Kidney glomerular epithelial cell (primary cell): ENCODE measurements at places on chromosomes 7 and 10.

DNA sequence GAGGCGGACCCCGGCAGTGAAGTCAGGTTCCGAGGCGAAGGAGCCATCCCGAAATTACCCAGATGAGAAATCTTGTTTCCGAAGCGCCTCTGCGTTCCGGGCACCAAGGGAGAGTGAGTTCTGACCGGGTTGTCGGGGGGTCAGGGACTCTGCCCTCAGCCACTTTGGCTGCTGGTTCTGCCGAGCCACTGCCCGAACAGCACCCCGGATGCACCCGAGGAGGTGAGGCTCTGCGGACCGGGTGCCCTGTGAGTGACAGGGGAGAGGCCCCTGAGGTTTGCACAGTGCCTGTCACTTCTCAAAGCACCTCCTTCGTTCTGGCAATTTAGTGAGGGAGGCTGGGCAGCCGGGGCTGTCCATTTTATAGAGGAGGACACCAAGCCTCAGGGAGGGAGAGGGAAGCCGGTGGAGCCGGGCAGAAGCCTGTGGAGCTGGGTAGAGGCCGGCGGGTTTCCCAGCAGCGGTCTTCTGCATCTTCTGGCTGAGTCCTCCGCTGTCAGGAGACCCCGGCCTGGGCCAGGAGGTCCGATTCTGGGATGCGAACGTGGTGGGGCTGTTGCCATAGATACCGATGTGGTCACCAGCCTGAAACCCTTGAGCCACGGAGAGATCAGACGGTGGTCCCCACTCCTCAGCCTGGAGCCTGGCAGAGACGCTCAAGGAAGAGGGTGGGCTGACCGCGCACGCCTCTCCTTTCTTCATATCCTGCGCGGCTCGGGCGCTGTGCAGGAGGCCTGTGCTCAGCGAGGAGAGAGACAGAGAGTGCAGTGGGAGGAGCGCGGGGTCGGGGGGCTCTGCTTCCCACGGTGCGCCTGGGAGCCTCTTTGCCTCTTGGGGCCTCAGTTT lies 18.9 kb upstream of the SHH start:
- DNase-seq, result no peak

DNA sequence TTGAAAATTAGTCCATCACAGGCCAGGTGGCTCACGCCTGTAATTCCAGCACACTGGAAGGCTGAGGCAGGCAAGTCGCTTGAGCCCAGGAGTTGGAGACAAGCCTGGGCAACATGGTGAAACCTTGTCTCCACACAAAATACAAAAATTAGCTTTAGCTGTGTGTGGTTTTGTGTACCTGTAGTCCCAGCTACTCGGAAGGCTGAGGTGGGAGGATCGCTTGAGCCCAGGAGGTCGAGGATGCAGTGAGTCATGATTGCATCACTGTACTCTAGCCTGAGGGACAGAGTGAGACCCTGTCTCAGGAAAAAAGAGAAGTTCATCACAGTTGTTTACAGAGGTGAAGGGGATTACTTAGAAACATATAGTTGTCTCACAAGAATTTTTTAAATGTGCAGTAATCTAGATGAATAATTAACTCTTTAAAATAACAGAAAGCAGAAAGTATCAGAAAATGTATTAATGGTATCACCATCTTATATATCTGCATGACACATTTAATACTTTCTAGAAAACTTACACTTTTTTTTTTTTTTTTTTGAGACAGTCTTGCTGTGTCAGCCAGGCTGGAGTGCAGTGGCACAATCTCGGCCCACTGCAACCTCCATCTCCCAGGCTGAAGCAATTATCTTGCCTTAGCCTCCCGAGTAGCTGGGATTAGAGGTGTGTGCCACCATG lies 8.9 kb downstream of the LCOR start:
- peak; percentile 42 for DNase-seq

DNA sequence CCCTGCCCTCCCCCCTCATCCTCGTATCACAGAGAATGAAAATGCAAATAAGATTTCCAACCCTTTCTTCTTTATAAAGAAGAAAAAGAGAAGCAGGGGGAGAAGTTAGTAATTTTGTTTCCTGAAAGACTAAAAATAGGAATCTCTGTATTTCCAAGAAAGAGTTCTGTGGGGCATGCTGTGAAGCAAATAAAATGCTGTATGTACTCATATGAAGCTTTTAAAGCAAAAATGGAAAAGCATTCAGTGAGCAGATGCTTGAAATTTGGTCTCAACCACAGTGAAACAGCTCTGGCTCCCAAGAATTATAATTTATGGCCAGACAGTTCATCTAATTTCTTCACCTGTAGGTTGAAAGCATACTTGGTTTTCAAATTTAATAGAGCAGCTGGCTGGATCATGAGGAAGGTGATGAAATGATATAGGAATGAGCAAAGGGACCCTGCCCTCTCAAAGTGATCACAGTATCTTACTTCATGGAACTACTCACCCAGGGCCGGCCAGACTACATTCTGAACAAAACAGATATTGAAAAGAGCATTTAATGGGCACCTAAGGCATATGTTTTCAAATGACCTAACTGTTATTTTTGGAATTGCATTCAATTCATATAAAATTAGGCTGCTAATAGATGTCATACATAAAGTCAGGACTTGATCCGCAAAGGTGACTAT lies 31.4 kb downstream of the SVIL start:
- DNase-seq, result no peak

- DNase-seq, result no peak
Measured at GRCh38 chr10:61804414-61804813, 97.1 kb upstream of the ARID5B start.

GRCh38 chr7:104908636-104909035 lies 105.4 kb upstream of the KMT2E start:
- DNase-seq, result no peak

DNA sequence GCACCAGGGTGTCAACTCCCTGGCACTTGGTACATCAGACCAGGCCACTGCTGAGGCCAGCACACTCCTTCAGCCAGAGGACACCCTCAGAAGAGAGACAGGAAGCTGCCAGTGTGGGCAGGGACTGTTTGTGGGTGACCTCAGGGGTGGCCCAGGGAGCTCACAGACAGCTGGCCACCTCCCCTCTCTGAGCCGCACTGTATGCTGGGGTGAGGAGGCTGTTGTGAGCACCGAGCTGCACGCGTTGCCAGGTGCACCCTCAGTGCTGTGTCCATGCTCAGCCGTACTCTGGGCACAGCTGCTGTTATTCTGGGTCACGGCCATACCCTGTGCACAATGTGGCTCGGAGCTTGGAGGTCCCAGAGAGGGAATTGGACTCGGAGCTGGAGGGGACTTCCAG lies 61.5 kb upstream of the NANOS1 start:
- DNase-seq, result no peak

- DNase-seq, result no peak
Measured at GRCh38 chr10:4730998-4731397, 95.0 kb upstream of the AKR1E2 start.

DNA sequence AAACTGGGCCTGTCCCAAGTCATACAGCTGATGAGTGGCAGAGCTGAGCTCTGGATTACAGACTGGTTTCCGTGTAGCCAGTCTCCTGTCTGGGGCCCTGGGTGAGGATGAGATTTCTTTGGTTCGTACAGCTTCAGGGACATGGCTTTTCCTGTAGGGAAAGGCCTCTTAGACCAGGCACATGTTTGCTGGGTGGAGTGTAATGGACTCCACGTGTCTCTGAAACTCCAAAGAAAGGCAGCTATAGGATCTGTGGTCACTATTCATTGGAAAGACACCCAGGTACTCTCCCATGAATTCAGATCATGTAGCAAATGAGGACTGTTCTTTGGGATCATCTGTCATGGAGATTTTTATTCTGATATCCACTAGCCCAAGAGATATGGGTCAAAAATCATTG lies 2.4 kb downstream of the HABP2 start:
- DNase-seq, result no peak

DNA sequence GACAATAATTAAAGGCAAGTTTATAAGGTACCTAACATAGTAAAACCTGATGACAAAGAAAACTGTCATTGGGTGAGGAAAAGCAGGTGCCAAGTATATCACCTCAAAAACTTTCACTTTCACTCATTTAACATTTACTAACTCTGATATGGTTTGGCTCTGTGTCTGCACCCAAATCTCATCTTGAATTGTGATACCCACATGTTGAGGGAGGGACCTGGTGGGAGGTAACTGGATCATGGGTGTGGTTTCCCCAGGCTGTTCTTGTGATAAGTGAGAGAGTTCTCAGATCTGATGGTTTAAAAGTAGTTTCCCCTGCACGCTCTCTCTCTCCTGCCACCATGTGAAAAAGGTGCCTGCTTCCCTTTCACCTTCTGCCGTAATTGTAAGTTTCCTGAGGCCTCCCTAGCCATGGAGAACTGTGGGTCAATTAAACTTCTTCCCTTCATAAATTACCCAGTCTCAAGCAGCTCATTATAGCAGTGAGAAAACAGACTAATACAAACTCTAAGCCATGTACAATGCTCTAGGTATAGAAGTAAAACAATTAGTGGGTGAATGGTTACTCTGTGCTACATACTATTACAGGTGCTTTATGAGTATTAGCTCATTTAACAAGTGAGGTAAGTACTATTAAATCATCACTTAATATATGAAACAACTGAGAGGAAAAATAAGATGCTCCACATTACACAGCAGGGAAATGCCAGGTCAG lies 199.0 kb downstream of the CHCHD3 start:
- no peak for DNase-seq

GRCh38 chr7:47231032-47231431 lies 350.9 kb downstream of the TNS3 start:
- DNase-seq, result no peak

- no peak for DNase-seq
Measured at GRCh38 chr7:68148440-68148839, 1151.8 kb downstream of the TYW1 start.

DNA sequence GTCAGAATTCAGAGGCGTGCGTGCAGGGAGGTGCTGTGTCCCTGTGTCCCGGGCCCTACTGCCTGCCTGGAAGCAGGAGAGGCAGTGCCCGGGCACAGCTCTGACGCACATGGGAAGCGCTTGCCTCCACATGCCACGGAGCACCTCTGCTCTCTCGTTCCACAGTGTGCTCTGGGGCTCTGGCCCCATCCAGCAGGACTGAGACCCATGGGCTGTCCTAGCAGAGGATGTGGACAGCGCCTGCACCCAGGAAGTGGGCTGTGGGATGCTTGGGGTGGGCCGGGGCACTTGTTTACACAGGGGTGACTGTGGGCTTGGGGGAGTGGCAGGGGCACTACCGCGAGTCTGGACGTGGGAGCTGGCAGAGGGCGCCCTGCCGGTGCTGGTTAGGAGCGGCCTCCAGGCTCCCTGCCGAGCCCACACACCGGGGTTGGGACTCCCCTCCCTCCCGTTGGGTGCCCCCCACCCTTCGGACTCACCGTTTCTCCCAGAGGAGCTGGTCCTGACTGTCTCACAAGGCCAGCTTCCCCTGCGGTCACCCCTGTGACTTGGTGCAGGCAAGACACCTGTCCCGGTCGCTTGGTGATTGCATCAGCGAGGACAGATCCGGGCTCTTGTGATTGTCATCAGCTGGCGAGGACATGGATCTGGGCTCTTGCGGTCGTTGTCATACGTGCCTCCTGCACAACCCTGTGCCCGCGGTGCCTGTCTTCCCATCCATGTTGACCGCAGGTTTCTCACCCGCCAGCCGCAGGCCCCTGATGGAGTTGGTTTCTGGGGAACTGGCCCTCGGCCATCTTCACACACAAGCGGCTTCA lies 83.1 kb downstream of the NKX6-2 start:
- DNase-seq, result no peak

DNA sequence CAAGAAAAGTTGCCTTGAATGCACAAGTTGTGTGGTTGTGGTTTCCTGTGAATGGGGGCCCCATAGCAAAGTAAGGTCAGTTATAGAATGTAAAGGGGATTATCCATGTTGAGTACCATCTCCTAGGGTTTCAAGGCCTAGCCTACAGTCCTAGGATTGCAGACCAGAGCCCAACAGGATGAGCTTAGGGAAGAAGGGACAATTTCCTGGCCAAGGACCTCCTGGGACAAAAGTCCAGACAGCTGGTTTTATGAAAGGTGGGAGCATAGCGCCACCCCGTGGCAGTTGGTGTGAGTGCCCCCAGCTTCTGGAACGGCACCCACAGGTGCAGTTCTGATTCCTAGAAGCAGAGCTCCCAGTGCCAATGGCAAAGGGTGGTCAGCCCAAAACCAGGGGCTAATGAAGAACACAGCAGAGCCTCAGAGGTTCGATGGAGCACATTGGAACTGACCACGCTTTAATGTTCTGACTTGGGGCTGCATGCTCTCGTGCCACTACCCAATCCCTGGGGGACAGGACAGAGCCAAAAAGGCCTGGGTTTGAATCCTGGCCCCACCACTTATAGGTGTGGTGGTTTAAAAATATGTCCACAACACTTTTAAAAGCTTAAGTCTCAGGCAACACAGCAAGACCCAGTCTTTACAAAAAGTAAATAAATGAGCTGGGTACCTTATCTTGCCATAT lies 25.8 kb upstream of the TMEM120A start:
- peak; percentile 14 for DNase-seq

DNA sequence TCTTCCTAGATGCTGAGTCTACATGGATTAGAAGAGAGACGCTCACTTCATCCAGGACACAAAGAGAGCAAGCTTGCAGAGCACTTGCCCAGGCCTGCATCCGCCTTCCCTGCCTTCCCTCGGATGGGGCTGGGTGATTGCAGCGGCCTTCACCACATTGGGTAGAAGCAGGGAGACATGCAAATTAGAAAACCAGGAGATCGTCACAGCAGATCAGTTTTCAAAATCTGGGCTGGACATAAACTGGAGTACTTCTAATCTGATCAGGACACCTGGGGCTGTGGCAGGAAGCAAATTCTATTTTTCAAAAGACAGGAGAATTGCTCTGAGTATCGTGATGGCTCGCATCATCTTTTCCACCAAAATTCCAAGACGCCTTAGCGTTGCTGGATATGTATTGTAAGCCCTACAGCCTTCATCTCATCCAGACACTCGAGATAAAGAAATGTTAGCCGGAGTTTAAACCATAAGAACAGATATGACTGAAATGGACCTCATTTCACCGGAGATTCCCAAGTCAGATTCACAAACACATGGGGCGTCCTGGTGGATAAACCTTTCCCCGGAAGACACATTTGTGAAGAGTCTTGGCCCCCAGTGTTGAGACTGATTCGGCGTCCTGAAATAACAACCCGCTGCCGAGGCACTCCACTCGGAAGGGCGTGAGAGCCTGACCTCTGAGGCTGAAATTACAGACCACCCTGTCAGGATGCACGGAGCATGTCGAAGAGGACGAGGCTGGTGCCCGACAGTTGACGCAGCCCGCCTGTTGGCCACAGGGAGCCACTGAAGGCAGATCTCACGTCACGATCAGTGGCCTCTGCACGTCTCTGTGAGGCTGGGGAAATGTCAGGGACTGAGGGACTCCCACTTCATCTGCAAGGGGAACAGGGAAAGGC lies 91.2 kb upstream of the PARD3 start:
- peak; percentile 84 for DNase-seq
